NCI-H226 (cell line): ENCODE measurements at places on chromosomes 4 and X.

- no peak for DNase-seq
Observed at GRCh38 chrX:43656005-43656494, at the start of gene MAOA. Gene MAOA (plus strand): TSS chrX:43656299. CDS start chrX:43656342, 43 bp downstream.

DNA sequence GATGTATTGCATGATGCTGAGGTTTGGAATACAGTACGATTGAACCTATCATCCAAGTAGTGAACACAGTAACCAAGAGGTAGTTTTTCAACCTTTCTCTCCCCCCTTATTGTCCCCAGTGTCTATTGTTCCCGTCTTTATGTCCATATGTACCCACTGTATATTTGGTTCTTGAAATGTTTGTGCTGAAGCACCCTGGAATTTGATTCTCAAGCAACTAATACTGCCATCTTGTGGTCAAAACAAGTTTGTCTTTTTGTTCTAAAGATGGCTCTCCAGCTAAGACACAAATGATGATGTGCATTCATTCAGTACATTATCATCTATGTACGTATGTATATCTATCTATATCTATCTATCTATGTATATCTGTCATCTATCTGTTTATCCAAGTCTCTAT, 33.5 kb upstream of the DCX start:
- peak; percentile 11 for DNase-seq

GRCh38 chr4:134668237-134668636, 466.6 kb upstream of the PABPC4L start:
- DNase-seq, result peak; percentile 46

DNA sequence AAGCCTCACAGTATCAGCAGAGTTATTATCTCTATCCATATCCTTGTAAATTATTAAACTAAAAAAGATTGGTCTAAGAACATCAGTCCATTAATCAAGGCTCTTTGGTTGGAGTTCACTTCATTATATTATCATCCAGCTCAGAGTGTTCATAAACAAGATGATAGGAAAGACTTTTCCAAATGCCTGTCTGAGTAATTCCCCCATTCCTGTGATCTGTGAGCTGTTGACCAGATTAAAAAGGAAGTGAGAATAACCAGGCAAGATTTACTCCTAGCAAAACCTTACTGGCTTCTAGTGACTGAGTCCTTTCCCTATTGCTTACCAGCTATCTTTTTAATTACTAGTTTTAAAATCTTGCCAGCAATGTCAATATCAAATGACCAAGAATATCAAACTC, 14.9 kb downstream of the PKD2 start:
- DNase-seq, result no peak

- no peak for DNase-seq
Observed at GRCh38 chr4:11626066-11626465, 197.4 kb upstream of the HS3ST1 start.

- DNase-seq, result no peak
Observed at GRCh38 chrX:150698981-150699380, 5.8 kb downstream of the MTMR1 start.

DNA sequence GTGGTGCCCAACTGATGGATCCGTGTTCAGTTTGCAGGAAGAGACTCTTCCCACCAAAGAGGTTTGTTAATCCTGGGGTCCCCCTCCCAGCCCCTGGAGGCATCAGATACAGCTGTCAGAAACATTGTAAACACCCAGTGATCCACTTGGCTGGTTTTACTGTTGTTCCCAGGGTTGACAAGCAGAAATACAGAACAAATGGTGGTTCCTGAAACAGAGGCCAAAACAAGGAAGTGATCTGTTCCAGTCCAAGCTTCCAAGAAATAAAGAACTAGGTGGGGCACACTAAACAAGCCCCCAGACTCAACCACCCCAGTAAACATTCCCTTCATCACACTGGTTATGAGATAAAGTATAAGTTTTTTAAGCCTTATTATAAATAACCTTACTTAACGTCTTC, 1.4 kb downstream of the TMLHE start:
- no peak for DNase-seq

DNA sequence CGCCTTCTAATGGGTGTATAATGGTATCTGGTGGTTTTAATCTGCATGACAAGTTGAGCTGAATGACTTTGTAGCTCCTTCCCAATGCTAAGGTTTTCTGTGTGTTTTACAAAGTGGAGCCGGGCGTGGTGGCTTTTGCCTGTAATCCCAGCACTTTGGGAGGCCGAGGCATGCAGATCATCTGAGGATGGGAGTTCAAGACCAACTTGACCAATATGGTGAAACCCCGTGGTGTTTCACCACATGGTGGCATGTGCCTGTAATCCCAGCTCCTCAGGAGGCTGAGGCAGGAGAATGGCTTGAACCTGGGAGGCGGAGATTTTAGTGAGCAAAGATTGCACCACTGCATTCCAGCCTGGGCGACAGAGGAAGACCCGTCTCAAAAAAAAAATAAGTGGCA, 28.9 kb downstream of the ARFIP1 start:
- no peak for DNase-seq
